ENCODE measurements at places on chromosomes 1 and 21.

DNA sequence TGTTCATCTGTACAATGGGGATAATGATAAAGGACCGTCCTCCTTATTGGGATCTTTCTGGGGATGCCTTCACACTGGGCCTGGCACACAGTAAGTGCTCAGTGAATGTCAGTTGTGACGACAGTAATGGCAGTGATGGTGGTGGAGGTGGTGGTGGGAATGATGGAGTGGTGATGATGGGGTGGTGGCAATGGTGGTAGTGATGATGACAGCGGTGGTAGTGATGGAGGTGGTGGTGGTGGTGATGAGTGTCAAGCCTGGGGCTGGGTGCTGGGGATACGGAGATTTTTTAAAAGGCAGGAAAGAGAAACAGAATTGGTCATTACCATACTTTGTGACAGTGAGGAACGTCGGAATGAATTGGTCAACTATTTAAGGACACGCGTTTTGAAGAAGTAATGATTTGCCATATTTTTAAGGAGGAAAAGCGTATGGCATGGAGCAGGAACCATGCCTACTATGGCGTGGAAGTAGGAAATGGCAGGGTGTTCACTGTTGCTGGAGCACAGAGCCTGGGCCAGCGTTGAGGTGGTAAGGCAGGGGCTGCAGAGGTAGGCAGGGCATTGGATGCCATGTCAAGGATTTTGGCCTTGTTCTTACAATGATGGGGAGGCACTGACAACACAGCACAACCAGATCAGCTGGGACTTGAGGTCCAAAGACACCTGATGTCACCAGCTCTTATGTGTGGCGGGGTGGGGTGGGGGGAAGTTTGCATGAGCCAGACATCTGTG, 128.7 kb downstream of the ACTL8 start:
- DNase-seq: no peak

GRCh38 chr1:24344090-24344742, 25.1 kb downstream of the GRHL3 start:
- DNase-seq: no peak

GRCh38 chr1:202716654-202717053, 6.4 kb upstream of the SYT2 start:
- no peak for DNase-seq

- no peak for DNase-seq
These were observed 63.3 kb upstream of the CR1L start for GRCh38 chr1:207581496-207582153.

- DNase-seq: no peak
These were observed 71.1 kb downstream of the SKI start for GRCh38 chr1:2299131-2299627.

DNA sequence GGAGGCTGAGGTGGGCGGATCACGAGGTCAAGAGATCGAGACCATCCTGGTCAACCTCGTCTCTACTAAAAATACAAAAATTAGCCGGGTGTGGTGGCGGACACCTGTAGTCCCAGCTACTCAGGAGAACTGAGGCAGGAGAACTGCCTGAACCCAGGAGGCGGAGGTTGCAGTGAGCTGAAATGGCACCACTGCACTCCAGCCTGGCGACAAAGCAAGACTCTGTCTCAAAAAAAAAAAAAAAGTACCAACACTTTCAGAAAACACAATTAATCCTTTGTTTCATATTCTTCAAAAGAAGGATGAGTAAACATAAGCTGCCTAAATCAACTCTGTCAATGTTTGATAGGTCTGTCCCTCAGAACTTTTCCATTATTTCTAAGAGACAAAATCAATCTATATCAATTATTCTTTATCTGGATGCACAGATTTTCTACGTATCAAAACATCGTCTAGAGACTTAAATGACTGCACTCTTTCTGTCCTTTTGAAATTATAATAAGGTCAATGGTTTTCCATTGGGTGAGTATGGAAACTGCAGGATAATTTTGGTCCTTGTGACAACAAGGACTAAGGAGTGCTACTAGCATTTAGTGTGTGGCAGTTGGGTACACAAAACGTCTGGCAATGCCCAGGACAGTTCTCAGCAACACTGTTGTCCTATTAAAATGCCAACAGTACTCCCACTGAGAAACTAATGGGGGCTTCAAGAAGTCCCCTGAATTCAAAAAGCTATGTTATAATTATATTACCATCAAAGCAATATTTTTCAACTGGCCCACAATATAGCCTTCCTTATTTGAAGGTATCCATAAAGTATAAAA, 40.7 kb downstream of the LPGAT1 start:
- DNase-seq: no peak

GRCh38 chr1:67433837-67434236, 3.6 kb upstream of the SERBP1 start:
- DNase-seq: no peak

DNA sequence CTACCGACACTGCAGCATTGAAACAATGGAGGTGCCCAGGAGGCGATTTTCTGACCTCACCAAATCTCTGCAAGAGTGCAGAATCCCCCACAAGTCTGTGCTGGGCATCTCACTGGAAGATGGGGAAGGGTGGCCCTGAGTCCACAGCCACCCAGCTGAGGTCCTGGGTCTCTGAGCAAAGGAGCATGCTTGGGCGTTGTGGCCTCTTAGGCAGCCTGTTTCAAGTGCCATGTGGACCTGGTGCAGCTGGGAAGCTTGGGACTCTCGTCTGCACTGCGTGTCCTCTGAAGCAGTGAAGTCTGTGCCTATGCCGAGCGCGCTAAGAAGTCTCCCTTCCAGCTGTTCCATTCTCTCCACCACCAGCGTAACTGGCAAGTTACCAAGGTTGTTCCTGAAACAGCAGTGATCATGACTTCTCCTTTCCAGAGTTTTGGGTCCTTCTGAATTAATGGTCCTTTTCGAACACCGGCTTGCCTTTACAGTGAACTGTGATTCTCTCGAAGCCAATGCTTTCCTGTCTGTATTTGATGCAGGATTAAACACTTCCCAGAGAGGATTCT, 5.0 kb upstream of the PLA2G2C start:
- DNase-seq: no peak

DNA sequence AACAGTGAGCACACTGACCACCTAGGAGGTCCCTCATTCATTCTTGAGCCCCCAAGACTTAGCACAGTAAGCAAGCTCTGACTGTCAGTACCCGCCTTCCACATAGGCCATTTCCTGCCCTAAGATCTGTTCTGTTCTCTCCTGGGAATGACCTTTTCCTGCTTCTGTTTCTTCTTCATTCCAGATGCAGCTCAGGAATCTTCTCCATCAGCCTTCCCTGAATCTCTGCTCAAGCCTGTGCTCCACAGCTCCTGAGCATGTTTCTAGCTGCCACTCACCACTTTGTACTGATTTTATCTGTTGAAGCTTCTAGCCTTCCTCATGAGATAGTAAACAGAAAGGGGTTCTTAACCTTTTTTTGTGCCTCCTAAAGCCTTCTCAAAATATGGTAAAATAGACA, 56.6 kb downstream of the ZNF281 start:
- no peak for DNase-seq

DNA sequence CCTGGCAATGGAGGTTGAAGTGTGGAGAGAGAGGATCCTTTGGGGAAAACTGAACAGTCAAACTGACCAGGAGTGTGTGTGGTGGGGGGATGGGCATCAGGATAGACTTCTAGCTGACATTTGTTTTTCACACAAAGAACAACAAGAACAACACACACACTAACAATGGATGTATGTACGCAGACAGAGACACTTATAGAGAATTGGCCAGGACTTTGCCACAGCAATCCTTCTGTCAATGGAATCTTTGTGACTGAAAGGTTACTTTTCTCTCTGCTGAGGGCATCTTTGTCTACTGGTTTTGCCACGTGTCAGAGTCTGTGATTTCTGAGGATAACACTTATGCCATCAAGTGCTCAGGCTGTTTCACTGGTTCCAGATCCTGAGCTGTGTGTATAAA, 12.4 kb upstream of the FCGR2A start:
- no peak for DNase-seq

GRCh38 chr1:115491298-115492018, 150.3 kb upstream of the VANGL1 start:
- DNase-seq: no peak

- no peak for DNase-seq
These were observed 8.1 kb upstream of the XCL1 start for GRCh38 chr1:168568346-168568745.

DNA sequence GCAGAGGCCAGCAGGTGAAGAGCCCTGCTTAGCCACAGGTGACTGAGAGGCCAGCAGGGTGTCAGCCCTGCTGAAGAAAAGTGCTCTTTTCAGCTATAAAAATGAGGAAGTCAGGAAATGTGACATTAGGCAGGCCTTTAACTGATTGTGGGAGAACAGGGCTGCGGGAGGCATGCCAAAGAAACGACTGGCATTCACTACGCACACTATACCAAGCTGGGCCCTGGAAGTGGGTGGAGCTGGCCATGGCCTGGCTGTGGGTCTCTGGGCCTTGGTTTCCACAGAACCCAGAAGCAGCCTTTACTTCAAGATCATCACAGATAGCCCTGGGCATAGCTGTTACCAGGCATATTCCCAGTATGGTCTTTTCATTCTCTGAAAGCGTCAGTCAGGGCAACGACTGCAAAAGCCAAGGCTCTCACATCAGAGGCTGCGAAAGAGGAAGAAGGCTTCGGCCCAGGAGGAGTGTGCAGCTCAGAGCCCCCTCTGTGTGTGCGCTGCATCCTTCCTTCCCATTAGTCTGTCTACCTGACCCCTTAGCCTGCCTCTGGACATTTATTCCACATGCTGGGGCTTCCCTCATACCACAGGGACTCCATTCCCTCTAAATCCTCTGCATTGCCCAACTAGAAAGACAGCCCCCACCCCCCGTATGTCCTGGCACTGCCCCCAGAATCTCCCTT, 14.3 kb downstream of the SLC2A1 start:
- no peak for DNase-seq

DNA sequence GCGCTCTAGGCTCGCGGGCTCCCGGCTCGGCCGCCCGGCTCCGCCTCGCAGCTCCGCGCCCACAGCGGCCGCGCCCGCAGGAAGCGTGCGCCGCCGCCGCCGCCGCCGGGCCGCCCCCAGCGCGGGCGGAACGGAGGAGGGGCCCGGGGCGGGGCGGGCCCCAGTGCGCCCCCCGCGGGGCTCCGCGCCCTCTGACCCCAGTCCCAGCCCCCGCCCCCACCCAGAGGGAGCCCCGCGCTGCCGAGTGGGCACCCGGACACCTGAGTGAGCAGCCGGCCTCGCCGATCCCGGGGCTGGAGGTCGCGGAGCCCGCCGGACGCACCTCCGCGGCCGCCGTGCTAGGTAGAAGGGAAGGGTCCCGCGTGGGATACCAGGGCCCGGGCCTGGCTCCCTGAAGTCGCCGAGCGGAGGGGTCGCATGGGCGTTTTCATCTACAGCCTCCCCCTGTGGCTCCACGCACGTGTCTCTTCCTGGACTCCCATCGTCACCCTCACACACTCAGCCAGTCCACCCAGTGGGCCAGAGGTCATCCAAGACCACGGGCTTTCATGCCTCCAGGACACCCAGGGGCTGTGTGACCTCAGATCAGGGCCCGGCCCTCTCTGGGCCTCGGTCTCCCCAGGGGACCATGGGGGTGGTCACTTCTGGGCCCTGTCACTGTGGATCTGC, at the start of gene SDC3:
Gene SDC3, minus strand, starts transcription at position 63 of the 669 bp plus-strand sequence. CDS start 172 bp downstream, outside the sequence.
- DNase-seq: no peak

DNA sequence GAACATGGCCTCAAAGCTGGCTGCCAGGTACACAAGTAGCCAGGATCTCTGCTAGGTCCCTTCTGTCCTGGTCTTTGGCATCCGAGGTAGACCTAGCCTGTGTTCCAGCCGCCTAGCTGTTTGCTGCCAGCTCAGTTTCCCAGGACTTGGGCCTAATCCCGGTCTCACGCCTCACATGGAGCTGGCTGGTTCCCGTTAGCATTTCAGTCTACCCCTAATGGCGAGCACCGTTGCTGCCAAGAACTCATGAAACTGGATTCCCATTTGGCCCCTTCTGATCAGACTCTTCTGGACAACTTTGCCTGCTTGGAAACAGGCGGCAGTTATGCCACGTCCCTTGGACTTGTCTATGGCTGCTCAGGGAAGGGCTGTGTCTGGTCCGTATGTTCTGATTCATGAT, 26.2 kb upstream of the HHAT start:
- no peak for DNase-seq

DNA sequence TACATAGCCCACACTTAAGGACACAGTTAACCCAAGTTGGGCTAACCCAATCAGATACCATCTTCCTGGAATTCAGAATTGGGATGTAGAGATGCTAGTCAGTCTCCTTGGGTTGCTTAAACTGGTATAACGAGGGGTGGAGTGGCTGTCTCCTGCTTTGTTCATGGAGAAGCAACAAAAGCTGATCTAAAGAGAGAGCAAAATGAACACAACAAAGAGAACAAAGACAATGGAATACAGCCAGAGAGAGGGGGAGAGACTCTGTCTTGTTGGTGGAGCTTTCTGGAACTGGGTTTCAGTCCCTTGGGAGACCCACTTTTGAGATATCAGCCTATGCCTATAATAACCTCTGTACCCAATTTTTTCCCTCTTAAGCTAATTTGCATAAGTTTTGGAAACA, 138.1 kb downstream of the ATG4C start:
- no peak for DNase-seq

DNA sequence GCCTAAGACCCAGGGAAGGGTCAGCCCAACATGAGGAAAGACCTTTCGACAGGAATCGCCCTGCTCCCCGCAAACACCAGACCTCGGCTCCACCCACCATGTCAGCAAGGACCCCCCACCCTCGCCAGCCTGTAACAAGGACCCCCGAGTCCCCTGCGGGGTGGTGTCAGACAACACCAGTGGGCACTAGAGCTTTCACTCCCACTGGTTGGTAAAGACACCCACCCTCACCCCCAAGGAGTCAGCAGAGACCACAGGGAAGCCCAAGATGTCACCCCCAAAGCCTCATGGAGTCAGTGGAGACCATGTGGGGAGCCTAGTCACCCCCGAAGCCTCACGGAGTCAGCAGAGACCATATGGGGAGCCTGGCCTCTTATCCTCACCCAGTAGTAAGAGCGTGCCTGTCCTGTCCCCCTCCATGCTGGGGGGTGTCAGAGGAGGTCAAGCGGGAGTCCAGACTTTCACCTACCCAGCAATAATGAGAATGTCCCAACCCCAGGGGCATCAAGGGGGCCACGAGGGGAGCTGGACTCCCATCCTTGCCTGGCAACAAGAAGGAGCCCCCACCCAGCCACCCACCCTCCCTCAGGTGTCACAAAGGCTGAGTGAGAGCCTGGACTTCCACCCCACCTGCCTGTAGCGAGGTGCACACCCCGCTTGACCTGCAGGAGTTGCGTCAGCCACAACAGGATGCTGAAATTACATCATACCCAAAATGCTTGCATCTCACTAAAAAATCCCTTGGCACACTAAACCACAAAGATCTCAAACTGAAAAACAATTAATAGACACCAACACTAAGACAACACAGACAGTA, 24.8 kb downstream of the SLC19A1 start:
- no peak for DNase-seq
